ENCODE measurements at places on chromosomes 7 and 10.

DNA sequence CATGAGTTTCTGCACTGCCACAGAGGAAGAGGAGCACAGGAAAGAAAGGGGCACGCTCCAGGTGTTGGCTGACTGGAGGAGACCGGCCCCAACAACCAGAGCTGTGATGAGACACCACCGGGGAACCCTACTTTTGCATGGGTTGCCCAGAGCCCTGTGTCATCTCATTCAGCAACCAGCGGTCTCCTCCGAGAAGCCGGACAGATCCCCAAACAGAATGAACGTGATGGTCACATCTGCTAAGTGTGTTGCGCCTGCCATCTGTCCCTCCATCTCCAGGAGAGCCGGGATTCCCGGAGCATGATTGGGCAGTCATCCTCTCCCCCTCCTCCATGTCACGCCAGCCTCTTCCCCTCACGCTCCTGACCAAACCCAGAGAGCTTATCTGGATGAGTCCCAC lies 22.9 kb downstream of the PARP12 start:
- no peak for DNase-seq

DNA sequence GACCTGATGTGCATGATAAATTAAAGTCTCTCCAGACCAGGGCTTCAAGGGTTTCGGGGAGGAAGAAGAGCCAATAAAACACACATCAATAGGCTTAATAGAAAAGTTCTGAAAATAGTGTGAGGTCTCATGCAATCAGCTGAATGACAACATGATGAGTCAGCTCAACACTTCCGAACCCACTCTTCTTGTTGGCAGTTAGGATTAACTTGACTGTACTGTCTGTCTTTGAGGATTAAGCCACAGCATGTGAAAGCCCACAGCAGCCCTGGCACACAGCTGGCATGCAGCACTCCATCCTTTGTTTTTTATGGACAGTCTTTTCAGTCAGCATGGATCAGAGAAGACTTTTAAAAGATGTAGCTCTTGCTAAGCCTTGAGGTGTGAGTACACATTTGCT lies 526.9 kb upstream of the VSTM2A start:
- DNase-seq, result no peak

GRCh38 chr7:55432939-55433784 lies 68.0 kb downstream of the LANCL2 start:
- DNase-seq, result no peak

DNA sequence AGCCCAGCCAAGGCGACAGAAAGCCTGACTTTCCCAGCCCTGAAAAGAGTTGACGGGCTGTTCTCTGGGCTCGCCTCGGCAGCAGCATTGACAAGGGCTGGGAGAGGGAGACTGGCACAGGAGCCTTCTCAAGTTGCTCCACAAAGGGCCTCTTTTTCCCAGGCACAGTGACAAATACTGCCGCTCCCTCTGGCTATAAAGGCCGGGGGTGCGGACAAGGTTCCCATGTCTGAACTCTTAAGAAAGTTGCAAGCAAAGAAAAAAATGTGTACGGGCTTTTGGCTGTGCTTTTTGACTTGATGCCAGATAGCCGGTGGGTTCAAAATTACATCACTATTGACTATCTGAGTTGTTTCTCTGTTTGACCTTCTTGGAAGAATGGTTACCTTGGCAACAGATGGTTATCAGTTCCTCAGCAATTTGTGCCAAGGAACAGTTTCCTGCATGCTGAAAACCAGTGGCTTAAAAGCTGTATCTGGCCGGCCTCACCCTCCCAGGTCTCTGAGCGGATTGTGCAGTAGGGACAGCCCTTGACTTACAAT lies 115.9 kb upstream of the EEPD1 start:
- no peak for DNase-seq

DNA sequence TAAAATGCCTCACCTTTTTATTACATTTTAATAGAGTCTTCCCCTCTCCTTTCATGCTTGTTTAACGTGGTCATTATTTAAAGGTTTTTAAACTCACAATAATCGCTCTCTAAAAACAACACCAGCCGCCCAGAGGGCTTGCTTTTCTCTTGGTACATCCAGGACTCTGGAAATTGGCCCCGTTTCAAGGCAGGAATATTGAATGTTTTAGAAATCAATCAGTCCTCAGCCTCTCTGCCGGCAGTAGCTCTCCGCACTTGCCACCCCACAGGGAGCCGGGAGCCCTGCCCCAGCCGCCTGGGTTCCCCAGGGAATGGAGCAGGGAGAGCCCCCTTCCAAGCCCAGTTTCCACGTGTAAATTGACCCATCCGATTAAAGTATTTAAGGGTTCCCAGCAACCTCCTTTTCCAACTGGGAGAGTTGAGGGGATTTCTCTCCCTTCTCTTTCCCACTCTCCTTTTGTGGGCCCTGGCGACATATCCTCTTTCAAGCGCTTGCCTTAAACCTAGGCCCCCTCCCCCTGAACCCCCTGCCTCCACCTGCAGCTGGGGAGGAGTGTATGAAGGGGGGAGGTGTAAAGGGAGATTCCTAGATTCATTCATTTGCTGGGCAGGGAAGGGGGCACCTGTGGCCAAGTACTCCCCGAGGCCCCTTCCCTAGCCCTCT lies 1.9 kb downstream of the FGF8 start:
- DNase-seq, result no peak

GRCh38 chr10:6211341-6211670 lies 8.6 kb downstream of the PFKFB3 start:
- DNase-seq, result no peak

DNA sequence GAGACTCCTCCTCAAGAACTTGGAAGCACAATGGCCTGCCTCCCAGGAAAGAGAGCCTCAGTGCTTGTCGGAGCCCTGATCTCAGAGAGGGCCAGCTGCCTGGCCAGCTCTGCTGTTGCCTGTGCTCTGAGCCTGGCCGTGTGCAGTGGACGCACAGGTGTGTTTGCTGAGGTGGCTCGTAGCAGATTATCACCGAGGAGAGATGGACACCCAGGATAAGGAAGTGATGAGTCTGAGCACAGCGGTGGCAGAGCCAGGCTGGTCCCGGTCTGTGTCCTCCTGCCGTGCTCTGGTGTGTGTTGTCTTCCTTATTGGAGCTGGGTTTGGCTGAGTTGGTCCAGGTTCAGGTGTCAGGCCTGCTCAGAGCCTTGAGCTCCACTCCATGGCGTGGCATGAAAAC lies 208.5 kb downstream of the EBF3 start:
- DNase-seq, result no peak
